ENCODE measurements at places on chromosomes 2 and 18.
A peak's percentile ranks its signal among the peaks of the same experiment; 100 is the strongest.

DNA sequence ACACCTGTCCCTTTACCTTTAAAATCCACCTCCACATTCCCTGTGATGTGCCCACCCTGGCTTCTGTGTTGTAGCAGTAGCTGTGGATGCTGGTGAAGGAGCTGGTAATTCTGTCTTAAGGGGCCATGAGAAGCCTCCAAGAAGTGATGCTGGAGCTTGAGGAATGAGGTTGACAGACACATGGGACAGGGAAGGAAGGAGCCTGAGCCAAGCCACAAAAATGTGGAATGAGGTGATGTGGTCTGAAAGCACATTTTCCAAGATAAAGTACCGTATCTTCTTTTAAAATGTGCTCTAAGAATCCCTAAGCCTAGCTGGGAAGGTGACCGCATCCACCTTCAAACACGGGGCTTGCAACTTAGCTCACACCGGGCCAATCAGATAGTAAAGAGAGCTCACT is 31.2 kb downstream of the VWA3B start:
- DNase-seq = no peak

GRCh38 chr2:181904022-181904632 is 12.6 kb downstream of the ITPRID2 start:
- no peak for DNase-seq

DNA sequence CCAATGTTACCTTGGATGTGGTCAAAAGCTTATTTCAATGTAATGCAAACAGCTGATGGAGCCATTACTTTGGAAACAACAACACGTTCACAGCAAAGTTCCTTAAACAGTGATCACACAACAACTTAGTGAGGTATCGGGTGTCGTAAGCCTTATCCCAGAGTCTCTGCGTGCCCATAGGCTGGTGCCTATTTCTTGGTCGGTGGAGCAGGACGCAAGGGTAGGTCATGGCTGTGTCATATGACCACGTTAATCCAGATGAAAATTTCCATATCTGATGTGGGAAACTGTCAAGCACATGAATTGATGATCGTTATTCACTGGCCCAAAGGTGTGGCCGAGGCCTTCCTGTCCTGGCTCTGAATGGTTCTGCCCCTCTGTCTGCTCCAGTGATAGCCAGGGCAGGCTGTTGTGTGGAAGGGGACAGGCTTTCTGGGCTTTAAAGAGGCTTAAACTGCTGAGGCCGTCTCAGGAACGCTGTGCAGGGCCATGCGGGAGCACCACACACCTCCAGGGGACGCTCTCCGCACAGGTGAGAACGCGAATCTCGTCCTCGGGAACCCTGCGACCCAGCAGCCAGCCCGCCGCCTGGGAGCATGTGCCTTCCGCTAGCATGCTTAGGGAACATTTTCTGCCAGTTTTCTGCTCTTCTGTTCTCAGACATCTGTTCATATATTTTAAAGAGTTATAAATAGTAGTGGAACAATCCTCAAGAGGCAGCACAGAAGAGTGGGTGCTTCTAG is 90.6 kb downstream of the KCTD1 start:
- DNase-seq = no peak

DNA sequence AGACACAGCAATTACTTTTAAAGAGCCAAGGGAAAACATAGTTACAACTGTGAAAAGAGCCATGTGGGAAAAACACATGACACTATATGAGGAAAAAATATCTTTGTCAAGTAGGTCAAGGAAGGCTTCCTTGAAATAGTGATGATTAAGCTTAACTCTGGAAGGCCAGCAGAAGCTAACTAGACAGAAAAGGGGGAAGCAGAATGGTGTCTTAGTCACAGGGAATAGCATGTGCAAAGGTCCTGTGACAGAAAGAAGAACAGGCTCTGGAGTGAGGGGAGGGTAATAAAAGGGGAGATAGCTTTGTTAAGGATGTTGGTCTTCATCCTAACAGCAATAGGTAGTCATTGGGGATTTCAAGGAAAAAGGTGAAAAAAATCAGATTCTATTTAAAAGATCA is 64.0 kb downstream of the ARHGAP25 start:
- DNase-seq = no peak

- DNase-seq = no peak
These were observed 19.1 kb upstream of the STPG4 start for GRCh38 chr2:47173986-47174732.

GRCh38 chr18:11669271-11669947 is 19.7 kb upstream of the GNAL start:
- DNase-seq = peak; percentile 25

DNA sequence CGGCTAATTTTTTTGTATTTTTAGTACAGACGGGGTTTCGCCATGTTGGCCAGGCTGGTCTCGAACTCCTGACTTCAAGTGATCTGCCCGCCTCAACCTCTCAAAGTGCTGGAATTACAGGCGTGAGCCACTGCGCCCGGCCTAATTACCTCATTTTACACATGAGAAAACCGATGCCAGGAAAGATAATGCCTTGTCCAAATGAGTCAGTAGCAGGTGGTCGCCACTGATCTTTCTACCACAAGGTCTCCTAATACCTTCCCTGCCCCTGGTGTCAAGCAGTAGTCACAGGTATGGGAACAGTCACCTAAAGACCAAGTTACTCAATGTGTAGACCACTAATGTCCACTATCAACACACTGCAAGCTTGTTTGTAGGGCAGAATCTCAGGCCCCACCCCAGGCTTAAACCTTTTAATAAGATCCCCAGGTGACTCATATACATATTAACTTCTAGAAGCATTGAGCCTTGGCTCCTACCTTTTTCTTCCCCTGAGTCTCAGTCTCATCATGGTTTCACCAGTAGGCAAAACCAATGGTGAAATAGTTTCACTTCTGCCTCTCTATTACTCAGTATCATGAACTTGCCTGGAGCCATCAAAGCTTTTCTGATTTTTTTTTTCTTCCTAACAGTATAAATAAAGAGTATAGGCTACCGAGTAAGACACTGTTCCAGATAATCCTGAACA is 6.9 kb upstream of the EPB41L5 start:
- DNase-seq = no peak

DNA sequence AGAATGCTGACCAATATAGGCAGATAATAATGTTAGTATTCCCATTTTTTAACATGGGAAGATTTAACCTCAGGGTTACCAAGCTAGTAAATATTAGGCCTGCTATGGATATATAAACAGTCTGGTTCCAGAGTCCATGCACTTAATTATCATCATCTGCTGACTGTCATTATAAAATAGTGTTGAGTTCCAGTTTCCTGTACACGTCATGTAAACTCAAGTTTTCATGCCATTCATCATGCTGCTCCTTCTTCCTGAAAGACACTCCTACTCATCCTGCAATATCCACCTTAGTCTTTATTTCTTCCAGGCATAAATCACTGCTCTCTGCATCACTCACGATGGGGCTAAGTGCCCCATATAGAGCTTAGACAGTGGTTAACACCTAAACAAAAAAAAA is 420.8 kb upstream of the SPHKAP start:
- no peak for DNase-seq

DNA sequence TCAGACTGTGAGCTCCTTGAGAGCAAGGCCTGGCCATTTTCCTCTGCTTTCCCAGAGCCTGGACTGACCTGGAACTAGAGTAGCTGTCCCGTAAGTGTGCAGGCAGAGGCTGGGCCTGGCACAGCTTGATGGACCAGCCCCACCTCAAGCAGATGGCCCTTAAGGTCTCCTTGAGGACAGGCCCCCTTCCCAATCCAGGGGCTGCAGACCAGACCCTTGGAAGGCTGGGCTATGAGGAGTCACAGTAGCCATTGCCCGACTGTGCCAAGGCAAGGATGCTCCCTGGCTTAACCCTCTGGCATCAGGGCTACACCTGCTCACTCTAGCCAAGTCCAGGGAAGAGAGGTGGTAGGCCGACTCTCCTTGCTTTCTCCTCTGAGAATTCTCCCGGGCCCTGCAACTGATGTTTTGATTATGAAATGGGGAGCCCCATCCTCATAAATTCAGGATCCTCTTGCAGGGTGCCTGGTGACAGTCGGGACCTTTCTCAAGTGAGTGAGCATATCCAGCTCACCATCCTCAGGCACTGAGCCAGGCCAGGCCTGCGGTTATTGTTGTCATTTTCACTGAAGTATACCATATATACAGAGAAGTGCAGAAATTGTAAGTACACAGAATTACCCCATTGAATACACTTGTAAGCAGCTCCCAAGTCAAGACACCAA is 51.7 kb downstream of the DPYSL5 start:
- no peak for DNase-seq

DNA sequence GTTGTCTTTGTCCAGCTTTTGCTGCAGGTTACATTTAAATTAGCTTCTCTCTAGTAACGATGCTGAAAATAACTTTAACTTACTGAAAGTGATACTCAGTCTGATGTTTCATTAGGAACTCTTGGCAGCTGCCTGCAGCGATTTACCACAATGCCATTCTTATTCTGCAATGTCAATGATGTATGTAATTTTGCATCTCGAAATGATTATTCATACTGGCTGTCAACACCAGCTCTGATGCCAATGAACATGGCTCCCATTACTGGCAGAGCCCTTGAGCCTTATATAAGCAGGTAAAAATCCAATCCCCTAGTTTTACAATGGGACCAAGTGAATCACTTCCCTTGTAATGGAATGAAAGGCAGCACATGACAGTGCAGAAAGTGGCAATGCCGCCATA is 16.3 kb upstream of the MFF start:
- no peak for DNase-seq

DNA sequence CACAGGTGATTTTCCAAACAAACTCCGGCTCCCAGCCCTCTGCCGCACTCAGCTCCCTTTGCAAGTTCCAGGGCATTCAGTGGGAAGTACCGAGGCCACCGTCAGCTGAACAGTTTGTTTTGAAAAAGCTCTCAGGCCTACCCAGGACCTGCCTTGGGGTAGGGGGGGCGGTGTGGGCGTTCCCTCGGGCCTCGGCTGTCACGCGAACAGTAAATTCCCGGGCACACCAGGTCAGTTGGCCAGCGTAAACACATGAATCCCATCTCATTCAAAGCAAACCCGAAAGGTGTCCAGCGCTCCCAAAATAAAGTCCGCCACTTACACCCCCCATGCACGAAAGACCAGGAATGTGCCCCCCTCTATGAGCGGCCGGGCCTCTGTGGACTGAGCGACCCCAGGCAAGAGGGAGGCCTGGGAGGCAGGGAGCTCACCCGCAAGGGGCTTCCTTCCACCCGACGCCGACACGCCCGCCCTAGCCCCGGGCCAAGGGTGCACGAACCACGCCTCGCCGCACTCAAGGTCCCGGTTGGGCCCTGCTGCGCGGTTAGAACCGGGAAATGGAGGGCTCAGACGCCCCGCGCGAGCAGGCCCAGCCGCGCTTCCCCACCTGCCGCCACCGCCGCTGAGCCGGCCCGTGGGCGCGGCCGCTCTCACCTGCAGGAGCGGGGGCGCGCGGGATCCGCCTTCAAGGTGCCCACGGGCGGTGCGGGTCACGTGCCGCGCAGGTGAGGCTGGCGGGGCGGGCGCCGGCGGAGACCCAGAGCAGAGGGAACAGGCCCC is at the start of gene WDSUB1:
TSS of gene WDSUB1 (minus strand) at position 775 of the 780 bp plus-strand sequence. CDS start 3,634 bp downstream, outside the sequence.
- peak; percentile 94 for DNase-seq
